Heart left ventricle (tissue), 16 donors: ENCODE measurements at places on chromosomes 3 and 15.

- DNase-seq = no peak
Observed at GRCh38 chr3:111548092-111548491, 6.1 kb downstream of the CD96 start.

- DNase-seq = no peak
Observed at GRCh38 chr15:39332846-39333245, 248.0 kb upstream of the THBS1 start.

GRCh38 chr3:105459566-105460290 lies 93.0 kb downstream of the ALCAM start:
- DNase-seq = no peak

- DNase-seq = no peak
Observed at GRCh38 chr3:48287034-48287433, 46.1 kb downstream of the ZNF589 start.

DNA sequence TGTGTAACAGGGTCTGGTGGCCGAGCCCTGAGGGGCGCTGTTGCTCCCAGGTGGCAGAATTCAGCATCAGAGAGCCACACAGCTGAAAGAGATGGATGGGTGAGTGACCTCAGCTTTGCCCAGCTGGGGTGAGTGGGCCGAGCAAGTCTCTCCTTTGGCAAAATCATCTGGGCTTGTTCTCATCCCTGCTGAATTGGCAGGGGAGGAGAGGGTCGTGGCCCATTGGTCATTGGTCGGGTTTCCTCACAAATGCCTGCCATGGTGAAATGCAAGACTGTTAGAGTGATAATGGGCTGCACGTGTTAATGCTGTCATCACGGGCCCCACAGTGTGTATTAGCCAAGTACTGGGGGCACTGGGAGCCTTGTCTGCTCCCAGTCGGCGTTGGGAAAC lies 15.9 kb downstream of the ABHD2 start:
- DNase-seq = peak; percentile 79

- DNase-seq = no peak
Observed at GRCh38 chr3:51371943-51372557, 13.0 kb upstream of the MANF start.

- DNase-seq = no peak
Observed at GRCh38 chr3:123695731-123696640, 111.1 kb upstream of the HACD2 start.

GRCh38 chr3:69338911-69339310 lies 47.0 kb downstream of the FRMD4B start:
- no peak for DNase-seq

- DNase-seq = peak; percentile 36
Observed at GRCh38 chr3:14397531-14397930, 4.9 kb upstream of the SLC6A6 start.

DNA sequence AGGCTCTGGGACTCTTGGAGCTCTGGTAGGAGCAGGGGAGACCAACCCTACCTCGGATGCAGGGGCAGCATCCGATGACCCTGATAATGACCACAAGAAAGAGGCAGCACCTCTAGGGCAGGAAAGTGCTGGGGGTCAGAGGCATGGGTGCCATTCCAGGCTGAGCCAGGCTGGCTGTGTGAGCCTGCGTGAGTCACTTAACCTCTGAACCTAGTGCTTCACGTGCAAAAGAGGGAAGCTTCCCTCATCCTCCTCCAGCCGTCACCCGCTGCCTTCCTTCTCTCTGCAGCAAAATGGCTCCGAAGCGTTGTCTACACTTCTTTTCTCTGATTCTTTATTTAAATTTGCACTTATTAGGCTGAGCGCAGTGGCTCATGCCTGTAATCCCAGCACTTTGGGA lies 35.5 kb downstream of the ZDHHC19 start:
- no peak for DNase-seq

- DNase-seq = no peak
Observed at GRCh38 chr15:89125088-89125826, 37.0 kb downstream of the ABHD2 start.

- peak; percentile 76 for DNase-seq
Observed at GRCh38 chr3:99638167-99638948, at the start of gene COL8A1. Gene COL8A1 (plus strand): TSS chr3:99638594. CDS start chr3:99790683, 152,089 bp downstream.

GRCh38 chr3:151085889-151086483 lies 522 bp downstream of the MED12L start:
- peak; percentile 26 for DNase-seq

GRCh38 chr3:187966636-187967406 lies 187.1 kb upstream of the LPP start:
- no peak for DNase-seq

- DNase-seq = no peak
Observed at GRCh38 chr3:70806021-70806420, 493.6 kb upstream of the MDFIC2 start.

DNA sequence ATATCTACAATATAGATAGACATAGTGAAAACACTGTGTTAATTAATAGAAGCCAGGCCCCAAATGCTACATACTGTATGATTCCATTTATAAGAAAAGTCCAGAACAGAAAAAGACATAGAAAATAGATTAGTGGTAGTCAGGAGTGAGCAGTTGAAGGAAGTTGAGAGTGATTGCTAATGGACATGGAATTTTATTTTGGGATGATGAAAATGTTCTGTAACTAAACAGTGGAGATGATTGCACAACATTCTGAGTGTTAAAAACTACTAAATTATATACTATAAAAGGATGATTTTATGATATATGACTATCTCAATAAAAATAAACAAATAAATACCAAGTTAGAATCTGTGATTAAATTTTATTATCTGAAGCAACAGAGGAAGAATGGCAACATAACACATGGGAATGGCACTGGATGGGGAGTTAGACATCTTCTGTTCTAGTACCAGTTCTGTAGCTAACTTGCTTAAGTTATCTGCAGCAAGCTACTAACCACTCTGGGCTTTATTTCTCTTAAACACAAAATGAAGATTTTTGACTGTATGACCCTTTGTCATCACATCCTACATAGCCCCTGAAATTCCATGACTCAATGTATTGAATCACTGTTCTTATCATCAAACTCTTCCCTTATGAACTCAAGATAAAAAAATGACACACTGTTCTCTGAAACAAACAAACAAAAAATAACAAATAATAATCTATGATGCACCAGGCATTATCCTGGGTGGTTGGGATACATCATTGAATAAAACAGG lies 612.7 kb downstream of the TBL1XR1 start:
- DNase-seq = no peak

GRCh38 chr15:74293021-74293810 lies 57.1 kb downstream of the CCDC33 start:
- DNase-seq = no peak

GRCh38 chr3:128283421-128283820 lies 130.1 kb downstream of the EEFSEC start:
- DNase-seq = no peak

GRCh38 chr3:138066383-138066782 lies 49.0 kb downstream of the DZIP1L start:
- DNase-seq = no peak

DNA sequence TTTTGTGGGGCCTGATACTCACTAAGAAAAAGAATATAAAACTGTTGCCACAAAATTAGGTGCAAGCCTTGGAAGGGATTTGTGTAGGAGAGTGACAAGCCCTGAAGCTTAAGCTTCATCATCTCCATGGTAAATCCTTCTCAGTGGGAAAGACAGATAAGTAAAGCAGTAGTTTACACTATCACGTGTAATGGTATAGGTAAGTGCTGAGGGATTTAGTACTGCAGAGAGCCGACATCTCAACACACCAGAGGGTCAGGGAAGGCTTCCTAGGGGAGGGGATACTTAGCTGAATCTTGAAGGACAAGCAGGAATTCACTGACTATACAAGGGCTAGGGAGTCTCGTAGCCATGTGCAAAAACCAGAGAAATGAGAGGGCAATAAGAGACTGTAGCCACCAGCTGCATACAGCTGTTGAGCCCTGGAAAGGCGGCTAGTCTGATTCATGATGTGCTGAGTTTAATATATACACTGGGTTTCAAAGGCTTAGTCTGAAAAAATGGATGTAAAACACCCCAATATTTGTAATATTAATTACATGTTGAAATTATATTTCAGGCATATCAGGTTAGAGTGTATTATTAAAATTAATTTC lies 11.1 kb downstream of the SLC24A1 start:
- DNase-seq = peak; percentile 39

DNA sequence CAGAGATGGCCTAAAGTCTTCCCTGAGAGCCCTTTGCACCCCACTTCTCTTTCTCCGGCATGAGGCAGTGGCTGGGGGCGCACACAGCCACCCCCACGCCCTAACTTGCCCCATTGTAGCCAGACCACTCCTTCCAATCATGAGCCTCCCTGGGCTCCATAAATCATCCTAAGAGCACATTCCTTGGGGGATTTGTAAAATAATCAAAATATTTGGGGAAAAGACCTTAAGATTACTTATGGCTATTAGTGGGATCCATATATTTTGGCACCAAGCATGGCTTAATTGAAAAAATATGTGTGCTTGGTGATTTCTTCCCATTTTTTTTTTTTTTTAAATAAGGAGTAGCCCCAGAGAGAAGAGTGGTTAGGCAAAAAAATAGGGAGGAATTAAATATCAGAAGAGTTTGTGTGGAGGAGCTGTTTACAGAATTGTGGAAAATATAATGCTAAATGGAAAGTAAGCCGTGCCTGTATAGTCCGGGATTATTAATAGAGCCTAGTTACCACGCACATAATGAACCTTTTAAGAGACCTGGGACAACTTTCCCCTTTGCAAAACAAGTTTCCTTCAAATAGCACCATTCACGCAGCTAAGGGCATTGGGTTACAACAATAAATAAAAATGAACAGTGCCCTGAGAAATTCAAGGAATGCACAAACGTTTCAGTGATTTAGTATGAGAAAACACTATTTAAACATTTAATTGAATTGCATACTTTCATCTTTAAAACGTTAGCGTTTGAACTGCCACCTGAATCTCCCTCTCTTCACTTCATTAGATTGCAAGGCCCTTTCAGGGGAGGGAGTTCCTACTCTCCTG lies 46.1 kb downstream of the SMAD6 start:
- DNase-seq = no peak

- no peak for DNase-seq
Observed at GRCh38 chr3:157129803-157130466, 30.0 kb downstream of the CCNL1 start.

DNA sequence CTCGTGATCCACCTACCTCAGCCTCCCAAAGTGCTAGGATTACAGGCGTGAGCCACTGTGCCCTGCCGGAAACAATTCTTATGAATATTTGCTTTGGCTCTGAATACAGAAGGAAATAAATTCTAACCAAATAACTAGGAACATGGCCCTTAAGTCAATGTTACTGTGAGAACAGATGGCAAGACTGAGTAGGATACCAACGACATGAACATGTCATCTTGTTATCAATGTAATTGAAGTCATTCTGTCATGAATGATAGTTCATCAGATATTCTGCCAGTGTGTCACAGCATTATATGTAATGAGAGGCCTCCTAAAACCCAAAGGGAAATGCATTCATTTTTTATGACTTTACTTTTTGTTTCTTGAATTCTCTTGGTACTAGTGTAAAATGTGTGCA lies 548.8 kb downstream of the MCTP2 start:
- DNase-seq = no peak

DNA sequence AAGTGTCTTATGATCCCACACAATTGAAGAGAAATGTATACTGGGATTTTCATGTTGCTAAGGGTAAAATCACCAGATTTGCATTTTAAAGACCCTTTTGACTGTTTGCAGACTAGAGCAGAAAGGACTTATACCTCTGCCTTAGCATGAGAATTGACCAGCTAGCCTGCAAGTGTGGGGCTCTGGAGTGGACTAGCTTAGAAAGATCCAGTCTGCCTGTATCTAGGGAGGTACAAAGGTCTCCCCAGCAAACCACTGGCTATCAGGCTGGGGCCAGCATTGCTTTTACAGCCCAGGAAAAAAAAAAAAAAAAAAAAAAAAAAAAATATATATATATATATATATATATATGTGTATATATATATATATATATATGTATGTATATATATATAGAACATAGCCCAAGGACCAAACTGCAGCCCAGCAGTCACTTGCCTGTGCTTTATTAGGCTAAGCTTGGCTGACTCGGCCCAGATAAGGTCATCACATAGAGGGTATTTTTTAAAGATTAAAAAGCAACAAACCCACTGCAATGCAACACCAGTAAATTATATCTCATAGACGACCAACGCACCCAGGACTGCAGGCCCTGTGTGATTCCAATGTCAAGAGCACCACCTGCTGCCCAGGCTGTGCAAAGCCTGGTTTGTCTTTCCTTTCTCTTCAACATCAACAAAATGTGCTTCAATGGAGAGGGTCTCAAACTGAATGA lies 63.7 kb downstream of the DCLK3 start:
- peak; percentile 32 for DNase-seq

DNA sequence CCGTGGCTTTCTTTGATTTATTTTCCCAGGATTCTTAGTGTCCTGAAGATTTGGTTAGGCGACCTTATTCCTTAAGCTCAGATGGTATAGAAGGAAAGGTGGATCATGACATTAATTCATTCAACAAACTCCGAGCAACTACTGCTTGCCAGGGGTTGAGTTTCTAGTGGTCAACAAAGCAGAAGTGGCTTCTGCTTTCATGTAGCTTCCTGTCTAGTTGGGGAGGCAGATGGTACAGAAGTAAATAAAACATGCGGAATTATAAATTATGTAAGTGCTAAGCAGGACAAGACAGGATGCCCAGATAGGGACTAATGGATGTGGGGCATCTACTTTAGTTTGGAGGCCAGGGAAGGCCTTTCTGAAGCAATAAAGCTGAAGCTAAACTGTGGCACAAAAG lies 15.6 kb downstream of the EEFSEC start:
- no peak for DNase-seq

DNA sequence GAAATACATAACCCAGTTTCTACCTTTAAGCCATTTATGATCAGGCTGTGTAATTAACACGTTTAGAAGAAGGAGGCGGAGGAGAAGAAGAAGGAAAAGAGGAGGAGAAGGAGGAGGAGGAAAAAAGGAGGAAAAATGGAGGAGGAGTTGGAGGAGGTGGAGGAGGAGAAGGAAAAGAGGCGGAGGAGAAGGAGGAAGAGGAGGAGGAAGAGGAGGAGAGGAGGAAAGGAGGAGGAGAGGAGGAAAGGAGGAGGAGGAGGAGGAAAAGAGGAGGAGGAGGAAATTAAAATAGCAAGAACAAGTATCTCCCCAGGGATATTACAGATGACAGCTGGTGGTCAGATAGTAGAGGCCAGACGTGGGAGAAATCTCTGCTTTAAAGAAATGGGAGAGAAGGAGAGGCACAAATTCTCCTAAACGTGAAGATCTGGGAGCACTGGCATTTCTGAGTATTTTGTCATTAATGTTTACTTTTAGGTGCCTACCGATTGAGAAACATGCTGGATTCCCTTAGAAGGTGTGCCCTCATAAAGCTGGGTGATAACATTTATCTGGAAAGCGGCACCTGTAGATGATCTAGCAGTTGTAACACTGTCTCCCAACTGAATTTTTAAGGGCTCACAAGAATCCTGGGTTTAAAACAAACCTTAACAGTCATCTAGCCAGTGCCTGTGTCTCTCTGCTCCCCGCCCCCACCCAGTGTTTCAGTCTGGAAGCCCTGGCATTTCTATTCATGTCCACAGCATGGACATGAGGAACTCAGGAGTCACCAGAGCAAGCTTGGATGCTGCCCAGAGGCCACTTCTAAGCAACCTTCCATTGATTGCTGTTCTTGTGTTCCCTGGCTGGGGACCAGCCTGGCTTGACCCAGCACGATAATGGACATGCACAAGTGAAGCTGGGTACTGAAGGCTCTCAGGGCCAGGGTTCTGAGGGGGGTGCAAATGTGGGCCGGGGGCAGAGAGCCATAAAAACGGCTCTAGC lies 75.2 kb downstream of the CHRNA7 start:
- peak; percentile 39 for DNase-seq

- DNase-seq = no peak
Observed at GRCh38 chr3:187352581-187353575, 15.3 kb upstream of the RTP4 start.

GRCh38 chr3:49181351-49181750 lies 10.0 kb downstream of the KLHDC8B start:
- no peak for DNase-seq
